Stimulated activated CD4-positive, alpha-beta T cell treated with anti-CD3 and anti-CD28 coated beads, Interleukin-1b, Interleukin-23, amount 100 ng/mL, for 24 hours (primary cell): ENCODE measurements at places on chromosomes 1 and 21.

DNA sequence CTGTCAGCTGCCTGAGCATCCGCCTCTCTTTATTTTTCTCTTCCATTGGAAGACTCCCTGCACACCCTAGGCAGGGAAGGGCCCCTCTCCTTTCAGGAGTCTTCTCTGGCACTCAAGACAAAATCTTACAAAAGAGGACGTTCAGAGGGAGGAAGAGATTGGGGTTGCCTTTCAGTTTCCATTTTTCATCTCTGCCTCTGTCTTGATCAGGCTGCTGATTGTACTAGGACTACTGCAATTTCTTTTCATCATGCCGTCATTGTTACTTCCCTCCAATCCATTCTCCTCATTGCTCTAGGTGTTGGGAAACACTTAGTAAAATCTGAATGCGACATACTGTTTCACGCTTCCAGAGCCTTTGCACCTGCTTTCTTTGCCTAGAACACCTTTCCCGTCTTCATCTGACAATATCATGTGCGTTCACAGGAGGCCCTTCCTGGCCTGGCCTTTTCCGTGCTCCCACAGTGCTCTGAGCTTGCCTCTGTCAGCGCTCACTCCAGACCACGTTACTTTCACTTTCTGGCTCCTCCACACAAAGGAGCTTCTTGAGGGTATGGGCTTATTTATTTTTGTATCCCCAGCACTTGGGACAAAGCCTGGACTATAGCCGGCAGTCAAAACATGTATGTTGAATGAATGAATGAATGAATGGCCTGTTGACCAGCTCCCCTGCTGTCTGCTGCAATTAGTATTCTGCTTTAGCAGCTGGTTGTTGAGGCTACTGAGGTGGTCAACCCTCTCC is 10.9 kb downstream of the LRRC71 start:
- no peak for DNase-seq

DNA sequence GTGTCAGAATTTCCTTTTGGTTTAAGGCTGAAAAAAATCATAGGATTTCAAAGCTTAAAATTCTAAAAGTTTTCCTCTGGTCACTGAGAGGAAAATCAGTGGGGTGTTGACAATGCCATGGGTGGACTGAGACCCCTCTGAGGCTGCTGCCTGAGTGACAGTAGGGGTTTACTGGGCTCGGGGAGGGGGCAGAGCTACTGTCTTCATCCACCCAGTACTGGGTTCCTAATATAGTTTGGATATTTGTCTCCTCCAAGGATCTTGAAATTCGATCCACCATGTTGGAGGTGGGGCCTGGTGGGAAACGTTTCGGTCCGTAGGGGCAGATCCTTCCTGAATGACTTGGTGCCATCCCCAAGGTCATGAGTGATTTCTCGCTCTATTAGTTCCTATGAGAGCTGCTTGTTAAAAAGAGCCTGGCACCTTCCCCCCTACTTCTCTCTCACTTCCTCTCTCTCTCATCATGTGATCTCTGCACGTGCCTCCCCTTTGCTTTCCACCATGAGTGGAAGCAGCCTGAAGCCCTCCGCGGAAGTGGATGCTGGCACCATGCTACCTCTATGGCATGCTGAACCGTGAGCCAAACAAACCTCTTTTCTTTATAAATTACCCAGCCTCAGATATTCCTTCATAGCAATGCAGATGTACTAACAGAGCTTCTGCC is 72.3 kb downstream of the MAP10 start:
- no peak for DNase-seq

GRCh38 chr21:42218836-42219605 is at the start of gene ABCG1:
Gene ABCG1 (plus strand): TSS chr21:42219140. CDS start chr21:42219263, 123 bp downstream.
- DNase-seq = no peak

DNA sequence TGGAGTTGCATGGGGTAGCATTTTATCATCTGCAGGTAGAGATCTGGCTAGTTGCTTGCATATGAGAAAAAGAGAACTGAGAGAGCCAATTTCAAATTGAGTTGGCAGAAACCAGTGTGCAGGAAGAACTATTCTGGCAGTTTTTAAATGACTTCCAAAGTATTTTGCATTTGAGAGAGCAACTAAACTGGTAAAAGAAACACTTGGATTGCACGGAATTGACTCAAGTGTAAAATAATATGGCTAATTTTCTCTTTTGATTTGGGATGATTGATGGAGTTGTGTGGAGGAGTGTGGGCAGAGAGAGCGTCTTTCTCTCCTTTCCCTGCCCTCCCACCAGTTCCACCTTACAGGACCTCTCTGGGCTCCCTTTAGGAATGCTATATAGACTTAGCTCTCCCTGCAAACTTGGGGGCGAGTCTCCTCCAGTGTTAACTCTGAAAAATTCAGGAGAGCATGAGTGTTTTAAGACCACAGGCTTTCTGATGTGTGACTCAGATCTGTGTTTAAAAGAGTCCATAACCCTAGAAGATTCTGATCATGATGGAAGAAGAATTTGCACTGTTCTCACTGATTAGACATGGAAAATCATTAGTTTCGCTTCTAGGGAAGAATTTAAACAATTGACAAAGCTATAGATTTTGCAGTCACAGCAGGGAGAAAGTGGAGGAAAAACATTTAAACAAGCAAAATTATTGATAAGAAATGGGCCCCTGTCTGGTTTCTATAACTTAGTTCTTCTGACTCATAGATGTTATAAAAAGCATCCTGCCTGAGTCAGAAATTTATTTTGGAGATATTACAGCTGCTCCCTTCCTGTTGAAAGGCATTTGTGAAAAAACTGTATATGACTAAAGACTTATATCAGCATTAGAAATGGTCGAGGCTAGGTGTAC is 24.9 kb upstream of the CTBS start:
- no peak for DNase-seq

- no peak for DNase-seq
Observed at GRCh38 chr1:100931716-100932115, 35.8 kb downstream of the SLC30A7 start.

DNA sequence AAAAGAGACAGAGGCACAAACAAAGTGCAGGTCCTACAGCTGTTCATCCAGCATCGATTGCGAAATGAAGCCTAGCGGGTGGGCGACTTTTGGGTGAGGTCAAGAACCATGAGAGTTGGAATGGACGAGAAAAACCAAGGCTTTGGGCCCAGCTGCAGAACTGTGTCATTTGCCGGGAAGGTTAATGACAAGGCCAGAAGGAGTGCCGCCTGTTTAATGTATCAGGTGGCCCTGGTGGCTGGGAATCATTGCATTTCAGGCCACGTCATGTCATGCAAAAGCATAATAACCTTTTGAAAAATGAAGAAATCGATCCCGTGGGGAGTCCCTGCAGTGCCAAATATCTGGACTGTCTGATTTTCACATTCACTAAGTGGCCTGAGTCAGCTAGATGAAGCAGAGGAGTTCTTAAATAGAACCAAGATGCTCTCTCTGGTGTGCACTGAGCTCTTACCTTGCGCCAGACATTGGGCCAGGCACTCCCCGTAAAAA is 8.1 kb upstream of the RCC2 start:
- DNase-seq = no peak

DNA sequence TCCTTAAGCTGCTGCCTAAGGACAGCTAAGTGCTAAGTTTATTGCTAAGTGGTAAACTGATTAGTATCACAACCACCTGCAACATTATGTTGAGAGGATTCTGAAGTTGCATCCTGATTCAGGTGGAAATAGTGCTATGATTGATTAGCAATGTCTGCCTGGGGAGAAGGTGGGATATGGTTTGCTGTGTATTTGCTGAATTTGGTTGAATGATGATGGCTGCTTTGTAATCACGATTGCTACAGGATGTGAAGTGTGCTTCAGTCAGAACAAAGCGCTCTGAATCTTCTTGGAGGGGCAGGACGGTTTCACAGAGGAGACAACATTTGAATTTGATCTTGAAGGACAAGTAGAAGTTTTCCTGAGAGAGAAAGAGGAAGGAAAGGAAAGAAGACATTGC is 226.0 kb downstream of the ST6GALNAC3 start:
- DNase-seq = no peak

- DNase-seq = peak; percentile 55
Observed at GRCh38 chr1:204453141-204453772, 41.3 kb downstream of the PIK3C2B start.

DNA sequence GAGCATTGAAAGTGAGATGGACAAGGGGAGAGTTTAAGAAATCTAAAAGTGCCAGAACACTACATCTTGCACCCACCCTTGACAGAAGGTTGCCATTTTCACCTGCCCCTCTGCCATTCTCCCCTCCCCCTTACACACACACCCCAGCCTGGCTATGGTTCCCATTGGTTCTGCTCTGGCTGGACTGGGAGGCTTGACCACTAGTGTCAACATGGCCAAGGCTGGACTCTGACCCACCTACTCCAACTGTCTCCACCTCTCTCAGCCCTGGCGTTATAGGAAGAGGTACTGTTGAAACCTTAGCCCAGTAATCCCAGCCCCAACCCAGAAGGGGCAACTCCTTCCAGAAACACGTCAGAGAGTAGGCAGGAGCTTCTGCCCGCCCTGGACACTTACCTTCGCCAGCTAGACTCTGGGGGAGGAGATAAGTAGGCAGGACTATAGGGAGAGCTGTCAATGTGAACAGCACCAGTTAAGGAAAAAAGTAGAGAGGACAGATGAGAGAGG is 4.5 kb downstream of the CRTC2 start:
- no peak for DNase-seq

- no peak for DNase-seq
Observed at GRCh38 chr1:224799083-224799482, 130.4 kb upstream of the DNAH14 start.
